ENCODE measurements at places on chromosomes 7 and 10.

DNA sequence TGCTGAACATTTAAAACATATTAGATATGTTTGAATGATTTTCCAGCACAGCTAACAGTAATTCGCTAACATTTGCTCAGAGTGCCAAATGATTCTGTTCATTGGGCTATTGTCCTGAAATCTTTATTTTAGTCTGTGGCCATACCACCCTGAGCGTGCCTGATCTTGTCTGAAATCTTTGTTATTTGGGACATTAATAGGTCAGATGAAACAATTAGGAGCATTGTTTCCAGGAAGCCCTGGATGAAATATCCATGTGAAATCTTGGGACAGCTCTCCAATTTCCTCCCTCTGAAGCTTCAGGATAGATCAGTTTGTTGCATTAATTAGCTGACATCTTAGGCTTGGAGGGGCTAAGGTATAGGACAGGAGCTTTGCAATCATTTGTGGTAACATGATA, 512.0 kb downstream of the KIF20B start:
- no peak for DNase-seq

GRCh38 chr10:84665883-84666463, 337.6 kb downstream of the CCSER2 start:
- DNase-seq: peak; percentile 9

- no peak for DNase-seq
These were observed 425.7 kb upstream of the GALNT17 start for GRCh38 chr7:70706204-70706603.

- no peak for DNase-seq
These were observed 41.6 kb downstream of the SEMA3A start for GRCh38 chr7:84152995-84153394.

DNA sequence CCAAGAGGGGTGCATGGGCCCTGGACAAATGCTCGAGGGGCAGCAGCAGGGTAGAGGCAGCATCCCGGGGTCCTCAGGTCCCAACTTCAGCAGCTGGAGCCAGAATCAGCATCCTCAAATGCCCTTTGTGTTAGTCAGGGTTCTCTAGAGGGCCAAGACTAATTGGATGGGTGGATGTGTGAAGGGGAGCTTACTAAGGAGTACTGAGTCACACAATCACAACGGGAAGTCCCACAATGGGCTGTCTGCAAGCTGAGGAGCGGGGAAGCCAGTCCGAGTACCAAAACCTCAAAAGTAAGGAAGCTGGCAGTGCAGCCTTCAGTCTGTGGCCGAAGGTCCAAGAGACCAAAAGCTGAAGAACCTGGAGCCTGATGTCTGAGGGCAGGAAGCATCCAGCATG, 162.9 kb upstream of the TCERG1L start:
- DNase-seq: no peak

GRCh38 chr10:94027197-94027596, 33.5 kb downstream of the PLCE1 start:
- DNase-seq: no peak

DNA sequence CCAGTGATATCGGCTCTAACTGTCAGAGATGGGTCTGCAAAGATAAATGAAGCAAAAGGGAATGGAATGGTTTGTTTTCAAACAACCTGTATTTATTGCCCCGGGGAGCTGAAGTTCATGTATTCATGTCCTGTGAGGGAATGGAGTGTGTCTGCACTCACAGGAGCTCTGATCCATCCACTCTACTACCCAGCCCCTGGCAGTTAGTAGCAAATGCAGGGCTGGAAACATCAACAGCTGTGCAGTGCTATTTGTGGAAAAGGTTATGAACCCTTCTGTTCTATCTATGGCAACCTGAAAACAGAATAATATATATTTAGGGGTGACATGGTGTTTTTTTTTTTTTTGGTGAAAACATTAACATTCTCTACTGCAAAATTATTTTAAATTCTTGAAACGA, 9.8 kb downstream of the AGR2 start:
- DNase-seq: no peak

DNA sequence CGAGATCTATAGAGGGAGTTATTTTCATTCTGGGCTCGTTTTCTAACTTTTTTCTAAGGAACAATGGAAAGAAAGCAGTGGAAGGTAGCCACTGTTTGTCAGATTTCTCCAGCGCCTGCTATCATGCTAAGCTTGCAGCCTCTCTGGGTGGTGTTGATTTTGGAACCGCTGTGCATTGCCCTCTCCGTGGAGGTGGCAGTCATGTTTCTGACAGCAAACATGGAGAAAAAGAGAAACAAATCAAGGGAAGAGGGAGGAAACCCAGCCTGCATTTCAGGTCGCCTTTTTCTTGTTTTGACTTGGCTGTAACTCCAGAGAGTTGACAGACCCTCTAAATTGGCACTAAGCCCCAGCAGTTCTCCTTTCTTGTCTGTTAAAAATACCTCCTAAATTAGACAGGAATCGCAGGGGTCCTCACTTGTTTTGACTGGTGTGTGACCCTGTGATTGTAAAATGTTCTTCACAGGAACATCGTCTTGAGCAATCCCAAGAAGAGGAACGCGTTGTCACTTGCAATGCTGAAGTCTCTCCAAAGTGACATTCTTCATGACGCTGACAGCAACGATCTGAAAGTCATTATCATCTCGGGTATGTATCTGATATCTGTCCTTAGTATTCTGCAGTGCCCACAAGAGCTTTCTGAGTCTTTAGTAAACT, 4.8 kb downstream of the ECHDC3 start:
- DNase-seq: peak; percentile 38

DNA sequence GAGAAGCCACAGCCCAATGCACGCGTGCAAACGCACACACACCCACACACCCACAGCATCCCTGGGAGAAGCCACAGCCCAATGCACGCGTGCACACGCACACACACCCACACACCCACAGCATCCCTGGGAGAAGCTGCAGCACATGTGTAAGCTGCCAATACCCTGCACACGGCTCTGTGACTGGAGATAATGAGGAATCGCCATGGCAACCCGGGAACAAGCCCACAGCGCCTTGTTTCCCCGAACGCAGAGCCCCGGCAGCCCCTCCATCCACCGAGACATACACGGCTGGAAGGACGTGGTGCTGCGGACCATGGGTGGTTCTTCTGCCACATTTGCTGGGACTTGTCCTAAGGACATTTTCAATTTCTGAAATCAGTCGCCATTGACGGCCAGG, 221.3 kb downstream of the PTPRN2 start:
- DNase-seq: no peak

DNA sequence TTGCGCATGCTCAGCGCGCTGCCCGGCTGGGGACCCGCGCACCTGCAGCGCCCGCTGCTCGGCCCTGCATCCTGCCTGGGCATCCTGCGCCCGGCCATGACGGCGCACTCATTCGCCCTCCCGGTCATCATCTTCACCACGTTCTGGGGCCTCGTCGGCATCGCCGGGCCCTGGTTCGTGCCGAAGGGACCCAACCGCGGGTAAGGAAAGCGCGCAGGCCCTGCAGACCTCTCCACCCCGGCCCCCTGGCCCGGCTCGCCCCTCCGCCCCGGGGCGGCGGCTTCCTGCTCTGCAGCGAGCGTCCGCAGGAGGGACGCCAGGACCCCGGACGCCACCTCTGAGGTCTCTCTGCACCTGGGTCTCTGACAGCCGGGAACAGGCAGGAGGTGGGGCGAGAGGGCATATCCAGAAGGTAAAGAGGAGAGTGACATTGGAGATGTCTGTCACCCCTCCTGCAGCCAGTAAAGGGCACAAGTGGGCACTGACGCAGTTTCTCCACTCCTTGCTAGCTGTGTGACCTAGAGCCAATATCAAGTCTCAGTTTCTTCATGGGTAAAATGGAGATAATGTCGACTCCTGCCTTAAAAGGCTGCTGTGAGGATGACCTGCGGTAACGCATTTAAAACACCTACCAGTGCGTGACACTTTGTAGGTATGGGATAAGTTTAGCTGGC, 338 bp downstream of the ATP6V0E2 start:
- DNase-seq: no peak

DNA sequence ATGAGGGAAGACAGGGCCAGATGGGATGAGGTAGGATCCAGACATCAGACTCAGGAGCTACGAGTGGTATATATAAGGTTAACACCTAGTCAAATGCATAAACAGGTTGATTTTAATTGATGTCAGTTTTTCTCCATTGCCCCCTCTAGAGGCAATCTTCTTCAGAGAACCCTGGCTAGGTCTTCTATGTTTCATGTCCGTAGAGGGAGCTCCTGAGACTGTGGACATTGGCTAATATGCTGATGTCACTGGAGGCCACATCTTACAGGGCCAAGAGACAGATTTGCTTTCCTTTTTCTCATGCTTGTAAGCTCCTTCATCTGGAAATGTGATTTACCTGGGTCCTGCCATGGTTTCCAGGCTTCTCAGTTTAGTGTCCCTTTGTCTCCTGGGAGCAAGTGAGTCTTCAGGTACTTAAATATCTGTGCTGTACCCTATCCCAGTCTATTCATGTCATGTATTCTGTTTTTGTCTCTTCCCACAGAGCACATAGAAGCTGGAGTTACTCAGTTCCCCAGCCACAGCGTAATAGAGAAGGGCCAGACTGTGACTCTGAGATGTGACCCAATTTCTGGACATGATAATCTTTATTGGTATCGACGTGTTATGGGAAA, 161.6 kb upstream of the PRSS1 start:
- DNase-seq: peak; percentile 80

DNA sequence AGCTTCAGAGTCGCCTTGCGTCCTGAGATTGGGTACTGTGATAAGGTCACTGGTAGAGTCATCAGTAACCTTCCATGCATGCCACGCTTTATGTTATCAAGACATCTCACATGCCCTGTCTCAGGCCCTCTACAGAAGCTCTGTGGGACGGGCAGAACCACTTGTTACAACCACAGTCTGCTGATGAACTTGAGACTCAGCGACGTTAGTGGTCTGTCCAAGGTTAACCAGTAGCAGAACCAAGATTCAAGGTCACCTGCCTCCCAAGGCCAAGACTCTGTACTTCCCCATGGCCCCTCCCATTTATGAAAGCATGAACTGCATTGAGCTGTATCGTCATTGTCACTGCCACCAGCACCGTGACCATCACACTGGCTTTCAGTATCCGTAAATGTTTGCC, 15.0 kb downstream of the IQCE start:
- no peak for DNase-seq

DNA sequence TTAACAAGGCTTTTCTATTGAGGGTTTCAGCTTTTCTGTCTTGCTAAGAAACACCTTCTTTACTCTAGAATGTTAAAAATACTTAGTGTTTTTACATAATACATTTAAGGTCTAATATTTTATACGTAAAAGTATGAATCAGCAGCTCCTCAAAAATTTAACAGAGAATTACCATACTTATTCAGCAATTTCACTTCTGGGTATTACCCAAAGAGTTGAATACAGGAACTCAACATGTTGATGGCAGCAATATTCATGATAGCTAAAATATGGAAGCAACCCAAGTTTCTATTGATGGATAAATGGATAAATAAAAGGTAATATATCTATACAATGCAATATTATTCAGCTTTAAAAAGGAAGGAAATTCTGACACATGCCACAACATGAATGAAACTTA, 9.7 kb upstream of the OR13A1 start:
- no peak for DNase-seq

DNA sequence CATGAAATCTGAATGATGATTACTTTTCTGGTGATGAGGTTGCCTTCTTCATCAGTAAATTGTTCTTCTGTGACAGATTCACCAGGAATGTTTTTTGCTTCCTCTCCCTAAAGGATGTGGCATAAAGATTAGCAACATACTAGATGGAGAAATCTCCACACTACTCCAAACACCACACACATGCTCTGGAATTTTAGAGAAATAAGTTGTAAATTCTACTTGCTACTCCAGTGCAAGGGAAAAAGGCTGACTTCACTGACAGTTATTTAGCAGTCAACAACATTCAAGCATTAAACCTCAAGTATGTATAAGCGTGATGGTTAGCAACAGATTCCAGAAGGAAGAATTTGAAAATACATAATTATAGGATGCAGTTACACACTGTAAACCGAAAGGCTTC, 137.9 kb upstream of the CCDC6 start:
- no peak for DNase-seq

DNA sequence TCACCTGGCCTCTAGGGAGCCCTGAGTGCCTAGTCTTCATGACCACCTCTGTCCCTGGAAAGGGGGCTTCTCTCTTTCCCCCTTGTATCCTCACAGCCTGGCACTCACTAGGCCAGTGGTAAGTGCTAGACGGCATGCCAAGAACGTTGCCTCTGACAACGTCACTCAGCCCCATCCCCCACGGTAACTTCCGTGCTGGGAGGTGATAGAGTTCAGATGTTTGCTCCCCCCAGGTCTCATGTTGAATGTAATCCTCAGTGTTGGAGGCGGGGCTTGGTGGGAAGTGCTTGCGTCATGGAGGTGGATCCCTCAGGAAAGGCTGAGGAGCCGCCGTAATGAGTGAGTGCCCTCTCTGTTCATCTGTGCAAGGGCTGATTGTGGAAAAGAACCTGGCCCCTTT, 343.3 kb upstream of the MKI67 start:
- no peak for DNase-seq

- DNase-seq: no peak
These were observed 23.1 kb downstream of the MYPN start for GRCh38 chr10:68132391-68132790.

- no peak for DNase-seq
These were observed 119.0 kb downstream of the PTPN20 start for GRCh38 chr10:47030191-47030703.
